CD8-positive, alpha-beta memory T cell (primary cell): ENCODE measurements at places on chromosomes 12 and 14. TPM values are rescaled to one million over a fixed set of nuclear protein-coding genes. Genes with fewer than 3 reads are reported as not detected.

TSPAN11 gene
- not detected for total RNA-seq

PRPH gene
- not detected for total RNA-seq

PLCZ1 gene
- not detected for total RNA-seq

BMP4 gene
- not detected for total RNA-seq

OTOGL gene
- total RNA-seq, result not detected

GRCh38 chr14:58738189-58738836 lies 100.6 kb downstream of the DACT1 start:
- no peak overlapping the region for H3K27ac ChIP-seq
- no peaks in the 10 kb centered on the region for H3K4me1 ChIP-seq
- DNase-seq, result no peak
- no peak overlapping the region for H3K4me3 ChIP-seq
- H3K27me3 ChIP-seq, result no peaks in the 10 kb centered on the region
- no peaks in the 10 kb centered on the region for H3K36me3 ChIP-seq

- H3K27ac ChIP-seq, result no peak overlapping the region
- peaks cover 31% of the 10 kb centered on the region for H3K36me3 ChIP-seq
- DNase-seq, result no peak
- H3K4me1 ChIP-seq, result no peaks in the 10 kb centered on the region
These were observed 64.5 kb downstream of the SEC23A start for GRCh38 chr14:39038542-39038941.

GRCh38 chr12:39505023-39505422 lies 62.1 kb upstream of the KIF21A start:
- no peak overlapping the region for H3K27ac ChIP-seq
- no peak overlapping the region for H3K4me3 ChIP-seq
- H3K27me3 ChIP-seq, result no peaks in the 10 kb centered on the region
- H3K36me3 ChIP-seq, result no peaks in the 10 kb centered on the region
- no peaks in the 10 kb centered on the region for H3K4me1 ChIP-seq

GRCh38 chr12:127809275-127809674 lies 457.7 kb upstream of the TMEM132C start:
- no peak overlapping the region for H3K27ac ChIP-seq
- H3K4me1 ChIP-seq, result no peaks in the 10 kb centered on the region
- no peak for DNase-seq
- no peak overlapping the region for H3K4me3 ChIP-seq
- H3K36me3 ChIP-seq, result no peaks in the 10 kb centered on the region
- no peaks in the 10 kb centered on the region for H3K27me3 ChIP-seq

GRCh38 chr14:92613008-92613658 lies 99.6 kb downstream of the RIN3 start:
- H3K4me1 ChIP-seq, result peaks cover 68% of the 10 kb centered on the region
- DNase-seq, result peak; percentile 71
- H3K4me3 ChIP-seq, result no peak overlapping the region
- H3K27ac ChIP-seq, result no peak overlapping the region

GRCh38 chr12:77032406-77032805 lies 33.0 kb downstream of the E2F7 start:
- H3K36me3 ChIP-seq, result no peaks in the 10 kb centered on the region
- no peaks in the 10 kb centered on the region for H3K27me3 ChIP-seq
- no peak for DNase-seq
- H3K27ac ChIP-seq, result no peak overlapping the region

DNA sequence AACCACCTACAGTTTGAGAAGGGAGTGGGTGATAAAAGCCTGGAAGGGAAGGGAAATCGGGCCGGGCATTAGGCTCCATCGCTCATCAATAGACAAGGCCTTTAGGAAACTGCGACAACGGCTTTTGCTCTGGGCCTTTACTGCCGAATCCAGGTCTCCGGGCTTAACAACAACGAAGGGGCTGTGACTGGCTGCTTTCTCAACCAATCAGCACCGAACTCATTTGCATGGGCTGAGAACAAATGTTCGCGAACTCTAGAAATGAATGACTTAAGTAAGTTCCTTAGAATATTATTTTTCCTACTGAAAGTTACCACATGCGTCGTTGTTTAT lies 261 bp upstream of the RNU7-1 start:
- peak overlapping the region; percentile 72 for H3K4me3 ChIP-seq
- H3K4me1 ChIP-seq, result peaks cover 49% of the 10 kb centered on the region
- H3K27me3 ChIP-seq, result no peaks in the 10 kb centered on the region
- no peaks in the 10 kb centered on the region for H3K36me3 ChIP-seq
- peak; percentile 70 for DNase-seq
- H3K27ac ChIP-seq, result peak overlapping the region; percentile 96

- H3K4me1 ChIP-seq, result peaks cover 15% of the 10 kb centered on the region
- H3K27ac ChIP-seq, result peak overlapping the region; percentile 48
- no peak for DNase-seq
- H3K27me3 ChIP-seq, result no peaks in the 10 kb centered on the region
These were observed 28.3 kb upstream of the HIGD1C start for GRCh38 chr12:50924131-50924438.

GRCh38 chr12:125208942-125209341 lies 143.7 kb downstream of the AACS start:
- H3K36me3 ChIP-seq, result no peaks in the 10 kb centered on the region
- no peak overlapping the region for H3K27ac ChIP-seq
- no peaks in the 10 kb centered on the region for H3K27me3 ChIP-seq
- no peak for DNase-seq
- no peak overlapping the region for H3K4me3 ChIP-seq

- no peak for DNase-seq
- peak overlapping the region; percentile 97 for H3K27ac ChIP-seq
- no peaks in the 10 kb centered on the region for H3K36me3 ChIP-seq
- peak overlapping the region; percentile 68 for H3K4me3 ChIP-seq
- no peaks in the 10 kb centered on the region for H3K27me3 ChIP-seq
- H3K4me1 ChIP-seq, result peaks cover 39% of the 10 kb centered on the region
These were observed 506 bp upstream of the NAP1L1 start for GRCh38 chr12:76084863-76085519.
